ENCODE measurements at places on chromosomes 12 and 14.

GRCh38 chr12:123752046-123752445 is 10.1 kb upstream of the DNAH10 start:
- no peak for DNase-seq

GRCh38 chr14:30403791-30404190 is 155.2 kb upstream of the G2E3 start:
- DNase-seq, result no peak

- no peak for DNase-seq
Observed at GRCh38 chr14:103073876-103074728, 9.9 kb upstream of the LBHD2 start.

GRCh38 chr14:105193916-105194782 is 13.0 kb upstream of the NUDT14 start:
- no peak for DNase-seq

DNA sequence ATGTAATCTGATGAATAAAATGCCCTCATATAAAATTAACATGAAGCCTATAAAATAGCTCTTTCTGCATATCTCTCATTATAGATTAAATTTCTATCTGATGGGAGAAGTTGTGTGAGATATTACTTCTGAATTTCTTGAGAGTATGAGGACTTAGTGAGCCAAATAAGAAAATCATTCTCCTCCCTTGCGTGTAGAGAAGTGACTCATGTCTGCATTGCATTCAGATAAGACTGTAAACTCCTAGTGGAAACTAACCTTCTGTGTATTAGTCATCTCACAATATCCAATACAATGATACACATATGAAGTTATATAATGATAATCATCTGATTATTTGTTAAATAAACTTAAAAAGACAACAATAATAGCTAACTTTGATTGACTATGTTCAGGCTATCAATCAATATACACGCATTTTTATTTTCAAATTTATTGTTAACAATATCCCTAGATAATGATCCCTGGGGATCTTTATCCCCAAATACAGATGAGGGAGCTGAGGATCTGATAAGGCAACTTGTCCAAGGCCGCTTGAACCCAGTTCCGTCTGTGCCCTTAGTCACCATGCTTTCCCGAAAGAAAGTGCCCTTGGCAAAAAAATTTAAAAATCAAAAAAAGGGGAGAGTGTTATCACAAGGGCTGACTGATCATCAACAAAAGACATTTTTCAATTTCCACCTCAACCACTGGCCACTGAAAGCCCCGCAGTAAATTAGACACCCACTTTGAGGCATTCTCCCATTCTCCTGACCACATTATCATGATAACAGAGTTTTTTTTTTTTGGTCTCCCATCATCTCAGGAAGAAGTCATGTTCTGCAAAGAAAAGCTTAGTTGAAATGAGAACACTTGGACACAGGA is 189.2 kb upstream of the RASSF8 start:
- peak; percentile 82 for DNase-seq

DNA sequence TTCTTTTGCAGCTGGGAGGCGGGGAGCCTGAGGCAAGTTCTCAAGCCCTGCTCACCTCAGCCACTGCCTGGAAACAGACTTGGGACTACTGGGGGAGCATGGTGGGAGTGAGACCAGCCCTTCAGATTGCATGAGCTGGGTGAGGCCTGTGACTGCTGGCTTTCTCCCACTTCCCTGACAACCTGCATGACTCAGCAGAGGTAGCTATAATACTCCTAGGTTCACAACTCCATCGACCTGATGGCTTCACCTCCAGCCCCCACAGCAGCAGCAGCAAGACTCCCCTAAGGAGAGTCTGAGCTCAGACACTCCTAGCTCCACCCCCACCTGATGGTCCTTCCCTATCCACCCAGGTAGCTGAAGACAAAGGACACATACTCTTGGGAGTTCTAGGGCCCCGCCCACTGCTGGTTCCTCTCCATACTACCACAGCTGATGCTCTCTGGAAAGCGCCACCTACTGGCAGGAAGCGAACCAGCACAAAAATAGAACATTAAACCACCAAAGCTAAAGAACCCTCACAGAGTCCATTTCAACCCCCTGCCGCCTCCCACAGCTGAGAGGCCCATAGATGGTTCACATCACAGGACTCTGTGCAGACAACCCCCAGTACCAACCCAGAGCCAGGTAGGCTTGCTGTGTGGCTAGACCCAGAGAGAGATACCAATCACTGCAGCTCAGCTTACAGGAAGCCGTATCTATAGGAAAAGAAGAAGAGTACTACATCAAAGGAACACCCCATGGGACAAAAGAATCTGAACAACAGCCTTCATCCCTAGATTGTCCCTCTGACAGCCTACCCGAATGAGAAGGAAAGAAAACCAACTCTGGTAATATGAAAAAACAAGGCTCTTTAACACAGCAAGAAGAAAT is 68.7 kb downstream of the RPAP3 start:
- DNase-seq, result peak; percentile 7

GRCh38 chr12:124323771-124324530 is 29.1 kb downstream of the RFLNA start:
- DNase-seq, result no peak

DNA sequence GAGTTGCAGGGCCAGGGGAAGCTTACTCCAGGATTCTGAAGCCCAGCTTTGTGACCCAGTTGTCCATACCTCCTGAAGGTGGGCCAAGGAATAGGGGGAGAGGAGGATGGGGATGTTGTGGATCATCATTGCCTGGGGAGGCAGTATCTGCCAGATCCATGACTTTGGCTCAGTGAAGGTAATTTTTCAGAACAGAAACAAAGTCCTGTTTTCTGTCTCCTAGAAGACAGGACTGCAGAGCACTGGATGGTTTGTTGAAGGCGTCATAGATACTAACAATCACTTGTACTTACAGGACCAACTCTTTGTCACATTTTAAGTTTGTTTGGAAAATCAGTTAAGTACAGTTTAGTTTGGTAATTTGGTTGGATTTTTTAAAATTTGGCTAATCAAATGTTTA is 38.4 kb downstream of the ANO6 start:
- DNase-seq, result no peak

DNA sequence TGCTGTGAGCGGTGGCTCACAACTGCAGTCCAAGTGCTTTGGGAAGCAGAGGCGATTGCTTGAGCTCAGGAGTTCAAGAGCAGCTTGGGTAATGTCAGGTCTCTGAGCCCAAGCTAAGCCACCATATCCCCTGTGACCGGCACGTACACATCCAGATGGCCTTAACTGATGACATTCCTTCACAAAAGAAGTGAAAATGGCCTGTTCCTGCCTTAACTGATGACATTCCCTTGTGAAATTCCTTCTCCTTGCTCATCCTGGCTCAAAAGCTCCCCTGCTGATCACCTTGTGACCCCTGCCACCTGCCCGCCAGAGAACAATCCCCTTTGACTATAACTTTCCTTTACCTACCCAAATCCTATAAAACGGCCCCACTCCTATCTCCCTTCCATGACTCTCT is 48.6 kb downstream of the SLC25A47 start:
- DNase-seq, result no peak

GRCh38 chr12:108315486-108316105 is 23.5 kb downstream of the CMKLR1 start:
- no peak for DNase-seq

DNA sequence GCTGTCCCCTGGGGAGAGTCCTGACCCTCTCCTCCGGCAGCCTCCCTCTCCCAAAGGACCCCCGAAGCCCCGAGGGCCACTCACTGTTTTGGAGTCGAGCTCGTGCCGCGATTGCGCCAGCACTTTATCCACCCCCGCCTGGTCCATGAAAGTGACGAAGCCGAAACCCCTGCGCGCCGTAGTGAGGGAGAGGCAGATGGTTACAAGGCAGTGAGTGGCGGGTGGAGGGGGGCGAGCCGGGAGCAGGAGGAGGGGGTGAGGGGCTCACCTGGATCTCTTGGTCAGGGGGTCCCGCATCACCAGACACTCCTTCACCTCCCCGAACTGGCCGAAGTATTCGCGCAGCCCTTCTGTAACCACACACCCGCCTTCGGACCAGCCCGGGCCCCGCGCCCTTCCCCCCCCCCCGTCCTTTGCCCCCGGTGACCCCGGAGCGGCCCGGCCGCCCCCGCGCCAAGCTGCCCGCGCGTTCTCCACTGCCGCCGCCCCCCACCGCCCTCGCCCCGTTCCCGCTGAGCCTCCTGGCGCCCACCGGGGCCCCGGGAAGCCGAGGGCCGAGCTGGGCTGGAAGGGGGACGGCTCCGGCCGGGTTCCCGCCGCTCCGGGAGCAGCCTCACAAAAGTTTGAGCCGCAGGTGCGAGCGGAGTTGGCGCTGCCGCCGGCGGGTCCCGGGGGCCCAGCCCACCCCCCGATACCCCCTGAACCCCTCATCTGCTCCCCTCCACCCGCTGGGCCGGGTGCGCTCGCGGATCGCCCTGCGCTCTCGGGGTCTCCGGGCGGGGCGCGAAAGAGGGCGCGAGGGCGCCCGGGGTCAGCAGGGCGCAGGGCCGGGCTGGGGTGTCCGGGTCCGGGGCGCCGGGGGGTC is 808 bp downstream of the MSI1 start:
- no peak for DNase-seq

DNA sequence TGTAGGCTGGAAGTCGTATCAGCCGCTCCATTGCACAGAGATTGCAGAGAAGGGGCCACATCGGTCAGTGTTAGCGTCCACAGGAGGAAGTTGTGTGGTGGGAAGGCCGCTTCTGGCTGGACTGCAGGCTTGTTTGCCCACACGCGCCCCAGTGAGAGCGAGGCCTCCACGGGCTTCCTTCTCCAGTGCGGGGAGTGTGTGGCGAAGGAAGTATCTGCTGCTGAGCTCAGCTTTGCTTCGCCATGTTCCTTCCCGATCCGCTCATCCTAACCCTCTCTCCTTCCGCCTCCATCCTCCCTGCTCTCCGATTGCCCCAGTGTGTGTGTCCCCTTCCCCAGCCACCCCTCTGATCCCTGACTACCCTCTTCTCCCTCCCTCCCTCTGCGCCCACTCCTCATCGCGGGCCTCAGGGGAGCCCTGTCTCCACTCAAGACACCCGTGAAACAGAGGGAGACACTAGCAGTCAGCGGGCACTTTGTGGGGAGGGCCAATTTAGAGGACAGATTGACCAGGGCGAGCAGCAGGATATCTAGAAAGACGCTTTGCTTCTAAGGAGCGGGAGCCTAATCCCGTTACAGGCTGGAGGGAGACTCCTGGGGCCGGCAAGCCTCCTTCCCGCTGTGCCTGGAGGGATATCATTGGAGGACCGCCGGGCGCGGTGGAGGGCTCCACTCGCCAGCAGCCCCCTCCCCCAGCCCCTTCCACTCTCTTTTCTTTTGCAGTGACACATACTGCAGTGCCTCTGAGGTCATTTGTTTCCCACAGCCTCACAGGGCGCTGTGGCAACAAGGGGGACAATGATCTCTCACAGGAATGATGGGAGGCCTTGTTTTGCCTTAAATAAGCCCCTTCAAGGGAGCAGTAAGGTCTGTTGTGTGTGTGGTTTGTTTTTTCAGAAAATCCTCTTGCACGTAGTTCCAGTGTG is 428.8 kb downstream of the ZFP36L1 start:
- no peak for DNase-seq

GRCh38 chr14:44895716-44896115 is 66.0 kb downstream of the KLHL28 start:
- peak; percentile 89 for DNase-seq

GRCh38 chr14:25411781-25412757 is 362.1 kb upstream of the STXBP6 start:
- peak; percentile 23 for DNase-seq

DNA sequence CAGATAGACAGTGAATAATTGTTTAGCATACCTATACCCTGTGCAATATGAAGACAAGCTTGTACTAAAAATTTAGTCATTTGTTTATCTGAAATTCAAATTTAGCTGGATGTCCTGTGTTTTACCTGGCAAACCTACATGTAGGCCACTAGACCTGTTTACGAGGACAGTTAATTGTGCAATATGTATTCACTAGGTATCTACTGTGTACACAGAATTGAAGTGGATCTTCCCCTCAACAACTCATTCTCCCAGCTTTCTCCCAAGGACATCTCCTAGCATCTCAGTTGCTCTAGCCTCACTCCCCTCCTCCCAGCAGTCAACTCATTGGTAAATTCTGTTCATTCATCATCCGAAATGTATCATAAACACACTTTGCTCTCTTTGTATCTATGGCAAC is 25.3 kb downstream of the AK7 start:
- no peak for DNase-seq

DNA sequence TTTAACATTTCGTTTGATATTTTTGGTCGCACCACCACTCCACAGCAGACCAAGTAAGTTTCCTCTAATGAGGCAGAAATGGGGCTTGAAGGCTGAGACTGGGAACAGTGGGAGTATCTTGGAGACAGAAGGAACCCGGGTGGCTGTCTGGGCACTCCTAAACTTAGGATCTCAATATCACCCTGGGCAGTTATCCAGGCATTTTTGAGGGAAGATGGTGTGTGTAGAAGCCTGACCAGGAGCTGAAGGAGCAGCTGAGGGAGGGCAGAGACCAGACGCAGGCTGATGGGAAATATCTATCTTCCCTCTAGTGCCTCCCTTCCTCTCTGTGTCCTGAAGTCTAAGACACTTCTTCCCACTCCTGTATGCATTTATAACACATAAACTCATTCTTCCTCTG is 10.7 kb downstream of the MARS1 start:
- no peak for DNase-seq

GRCh38 chr12:67701121-67701520 is 52.6 kb downstream of the DYRK2 start:
- DNase-seq, result peak; percentile 75

DNA sequence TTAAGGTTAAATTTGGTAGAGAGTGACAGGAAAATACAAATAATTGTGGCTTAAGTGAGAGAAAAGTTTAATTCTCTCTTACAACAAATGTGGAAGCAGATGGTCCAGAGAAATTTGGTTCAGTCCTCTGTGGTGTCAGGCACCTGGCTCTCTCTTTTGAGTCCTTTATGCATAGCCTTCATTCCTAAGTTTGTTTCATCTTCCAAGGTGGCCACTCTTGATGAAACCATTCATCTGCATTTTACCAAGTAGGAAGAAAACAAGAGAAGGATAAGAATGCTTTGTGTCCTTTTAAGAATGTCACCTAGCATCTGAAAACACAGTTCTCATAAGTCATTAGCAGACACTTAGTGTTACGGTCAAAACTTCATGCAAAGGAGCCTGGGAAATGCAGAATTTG is 442.5 kb downstream of the CCER1 start:
- no peak for DNase-seq

GRCh38 chr12:14828892-14829291 is 14.4 kb downstream of the ART4 start:
- DNase-seq, result peak; percentile 38

GRCh38 chr12:6952121-6952862 is 1.1 kb downstream of the PTPN6 start:
- no peak for DNase-seq

- DNase-seq, result no peak
Observed at GRCh38 chr14:69613312-69614073, 2.1 kb downstream of the SUSD6 start.

GRCh38 chr14:47959740-47960139 is 284.3 kb upstream of the MDGA2 start:
- DNase-seq, result no peak

GRCh38 chr12:77202457-77203060 is 137.2 kb upstream of the E2F7 start:
- peak; percentile 4 for DNase-seq

- no peak for DNase-seq
Observed at GRCh38 chr12:54294953-54295566, 5.8 kb downstream of the NFE2 start.

- no peak for DNase-seq
Observed at GRCh38 chr12:27709212-27709931, 1.3 kb upstream of the MRPS35 start.

GRCh38 chr14:70425354-70425753 is 8.5 kb upstream of the SYNJ2BP start:
- DNase-seq, result no peak
